ENCODE measurements at places on chromosomes 6 and 20.

DNA sequence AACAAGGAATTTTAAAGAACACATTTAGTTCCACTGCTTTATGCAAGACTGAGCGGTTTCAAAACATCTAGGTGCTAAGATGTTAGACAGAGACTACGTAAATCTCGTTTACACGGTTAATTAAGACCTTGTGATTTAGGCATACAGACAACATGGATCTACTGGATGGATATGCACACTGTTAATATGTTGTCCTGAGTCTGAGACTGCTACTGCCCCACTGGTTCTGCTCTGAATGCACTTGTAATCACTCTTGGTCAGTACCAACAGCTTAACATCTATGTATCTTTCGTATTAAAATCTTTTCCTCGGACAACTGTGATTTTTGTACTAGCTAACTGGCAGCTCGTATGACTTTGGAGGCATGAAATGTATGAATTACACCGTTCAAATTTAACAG, 3.1 kb downstream of the MAN1A1 start:
- DNase-seq = no peak

DNA sequence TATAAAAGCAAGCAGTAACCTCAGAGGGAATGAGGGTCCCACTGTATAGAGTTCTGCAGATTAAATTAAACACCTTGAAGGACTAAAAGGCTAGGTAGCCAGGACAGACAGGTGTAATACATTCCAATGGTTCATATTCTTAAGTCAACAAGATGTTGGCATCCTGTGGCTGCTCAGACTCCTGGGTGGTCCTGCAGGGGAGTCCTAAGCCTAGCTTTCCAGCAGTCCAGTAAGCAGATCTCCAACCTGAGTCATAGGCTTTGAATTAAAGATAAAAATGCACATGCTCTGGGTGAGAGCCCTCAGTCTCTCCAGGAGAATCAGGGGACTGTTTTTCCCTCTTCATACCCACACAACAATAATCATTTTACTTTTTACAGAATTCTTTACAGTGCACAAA, 307.3 kb upstream of the SUPT3H start:
- DNase-seq = no peak

GRCh38 chr6:13830803-13831202, 16.4 kb upstream of the MCUR1 start:
- DNase-seq = no peak

DNA sequence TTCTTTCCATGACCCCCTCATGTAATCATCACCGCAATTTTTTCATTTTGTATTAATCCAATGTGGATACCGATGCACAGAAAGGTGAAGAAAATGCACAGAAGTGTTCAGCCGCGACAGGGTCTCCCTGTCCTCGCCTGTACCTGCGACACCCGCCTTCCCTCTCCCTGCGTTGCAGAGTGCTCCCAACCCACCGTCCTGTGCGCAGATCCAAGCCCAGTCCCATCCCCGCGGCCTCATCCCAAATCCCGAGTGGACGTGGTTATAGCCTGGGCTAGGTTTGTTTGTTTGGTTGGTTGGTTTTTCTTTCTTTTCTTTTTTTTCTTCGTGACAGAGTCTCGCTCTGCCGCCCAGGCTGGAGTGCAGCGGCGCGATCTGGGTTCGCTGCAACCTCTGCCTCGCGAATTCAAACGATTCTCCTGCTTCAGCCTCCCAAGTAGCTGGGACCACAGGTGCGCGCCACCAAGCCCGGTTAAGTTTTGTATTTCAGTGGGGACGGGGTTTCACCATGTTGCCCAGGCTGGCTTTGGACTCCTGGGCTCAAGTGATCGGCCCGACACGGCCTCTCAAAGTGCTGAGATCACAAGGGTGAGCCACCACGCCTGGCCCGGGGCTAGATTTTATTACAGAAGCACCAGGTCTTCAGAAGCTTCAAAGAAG, 536 bp upstream of the RAET1G start:
- no peak for DNase-seq

DNA sequence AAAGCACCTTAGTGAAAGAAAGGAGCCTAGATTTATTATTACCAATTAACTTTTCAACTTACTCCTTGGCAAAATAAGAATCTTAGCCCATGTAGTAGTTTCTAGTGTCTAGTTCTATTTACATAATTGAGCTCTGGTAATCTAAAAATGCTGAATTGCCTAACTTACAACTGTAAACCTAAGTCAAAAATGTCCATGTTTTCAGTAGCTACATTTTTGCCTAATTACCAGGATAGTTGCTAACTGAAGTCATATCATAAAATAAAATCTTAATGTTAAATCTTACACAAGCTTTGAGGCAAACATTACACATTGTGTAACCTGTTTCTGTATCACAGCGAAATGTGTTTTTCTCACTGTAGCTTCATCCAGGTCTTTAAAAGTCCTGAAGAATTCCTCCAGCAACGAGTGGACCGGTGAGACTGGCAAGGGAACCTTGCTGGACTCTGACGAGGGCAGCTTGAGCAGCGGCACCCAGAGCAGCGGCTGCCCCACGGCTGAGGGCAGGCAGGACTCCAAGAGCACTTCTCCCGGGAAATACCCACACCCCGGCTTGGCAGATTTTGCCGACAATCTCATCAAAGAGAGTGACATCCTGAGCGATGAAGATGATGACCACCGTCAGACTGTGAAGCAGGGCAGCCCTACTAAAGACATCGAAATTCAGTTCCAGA, 7.6 kb upstream of the CLDN20 start:
- no peak for DNase-seq

DNA sequence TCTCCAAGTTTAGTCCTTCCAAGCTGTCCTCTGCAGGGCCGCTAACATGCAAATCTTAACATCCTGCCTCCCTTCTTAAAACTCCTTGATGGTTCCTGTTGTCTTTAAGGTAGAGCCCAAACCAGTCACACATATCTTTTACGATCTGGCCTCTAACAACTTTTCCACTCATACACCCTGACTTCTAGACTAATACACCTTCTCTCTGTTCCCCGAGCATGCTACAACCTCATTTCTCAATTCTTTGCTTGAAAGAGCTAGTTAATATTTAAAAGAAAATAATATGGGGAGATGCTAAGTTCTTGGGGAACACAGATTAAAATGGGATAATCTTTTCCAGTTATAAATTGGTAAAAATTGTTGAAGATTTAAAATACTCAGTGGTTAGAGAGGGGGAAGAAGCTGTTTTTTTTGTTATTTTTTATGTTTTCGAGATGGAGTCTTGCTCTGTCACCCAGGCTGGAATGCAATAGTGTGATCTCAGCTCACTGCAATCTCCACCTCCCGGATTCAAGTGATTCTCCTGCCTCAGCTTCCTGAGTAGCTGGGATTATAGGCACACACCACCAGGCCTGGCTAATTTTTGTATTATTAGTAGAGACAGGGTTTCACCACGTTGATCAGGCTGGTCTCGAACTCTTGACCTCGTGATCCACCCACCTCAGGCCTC, 250.7 kb downstream of the MAFB start:
- DNase-seq = no peak

DNA sequence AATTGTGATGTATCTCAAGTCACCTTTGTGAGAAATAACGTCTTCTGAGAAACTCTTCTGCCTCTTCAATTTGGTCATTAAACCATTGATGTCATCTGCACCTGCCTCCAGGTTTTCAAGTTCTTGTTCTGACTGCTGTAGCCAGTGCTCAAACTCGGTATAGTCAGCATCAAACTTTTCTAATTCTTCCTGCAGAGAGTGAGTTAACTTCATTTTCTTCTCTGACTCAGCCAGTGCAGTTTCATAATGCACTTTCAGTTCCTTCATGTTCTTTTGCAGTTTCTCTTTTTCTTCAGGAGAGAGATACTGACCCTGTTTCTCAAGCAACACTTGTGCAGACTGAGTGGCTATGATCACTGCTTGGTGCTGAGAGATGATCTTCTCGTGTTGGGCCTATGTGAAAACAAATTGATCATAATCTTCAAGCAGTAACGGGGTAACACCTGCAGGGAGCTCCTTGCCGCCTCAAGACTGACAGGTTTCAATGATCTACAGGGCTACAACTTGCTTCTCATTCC, 48.8 kb downstream of the DST start:
- no peak for DNase-seq

DNA sequence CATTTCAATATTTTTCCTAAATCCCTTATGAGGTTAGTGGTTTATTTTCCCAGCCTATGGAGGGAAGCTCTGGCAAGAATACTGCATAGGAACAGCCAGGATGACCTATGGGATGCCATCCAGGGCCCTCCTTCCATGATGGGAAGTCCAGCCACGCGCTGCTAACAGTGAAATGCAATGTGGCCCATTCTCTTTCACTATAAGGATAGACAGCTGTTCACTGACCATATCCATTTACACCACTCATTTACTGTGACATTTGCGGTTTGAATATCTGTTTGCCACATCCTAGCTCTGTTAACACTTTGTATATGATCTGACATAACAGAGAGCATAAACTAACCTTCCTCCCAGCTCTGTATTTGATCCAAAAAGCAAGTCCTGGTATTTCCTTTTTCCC, 471.7 kb downstream of the CBLN4 start:
- DNase-seq = no peak

- DNase-seq = no peak
Observed at GRCh38 chr6:78076371-78076770, 423.5 kb downstream of the MEI4 start.

GRCh38 chr20:37513779-37514359, 7.2 kb upstream of the NNAT start:
- no peak for DNase-seq

DNA sequence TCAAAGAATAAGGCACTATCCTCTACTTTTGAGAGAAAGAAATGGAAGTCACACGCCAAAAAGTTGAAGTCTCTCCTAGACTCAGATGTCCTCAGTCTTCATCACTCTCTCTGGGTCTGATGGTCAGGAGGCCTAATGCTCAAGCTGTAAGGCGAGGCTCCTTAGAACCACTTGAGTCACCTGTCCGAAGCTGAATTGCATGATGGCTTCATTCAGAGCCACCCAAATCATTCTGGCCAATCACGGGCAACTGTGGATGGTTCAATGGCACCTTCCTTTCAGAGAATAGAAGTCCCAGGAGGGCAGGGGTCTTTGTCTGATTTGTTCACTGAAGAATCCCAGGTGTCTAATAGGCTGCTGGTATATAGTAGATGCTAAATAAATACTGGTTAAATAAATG, 69.4 kb upstream of the RNF24 start:
- no peak for DNase-seq

DNA sequence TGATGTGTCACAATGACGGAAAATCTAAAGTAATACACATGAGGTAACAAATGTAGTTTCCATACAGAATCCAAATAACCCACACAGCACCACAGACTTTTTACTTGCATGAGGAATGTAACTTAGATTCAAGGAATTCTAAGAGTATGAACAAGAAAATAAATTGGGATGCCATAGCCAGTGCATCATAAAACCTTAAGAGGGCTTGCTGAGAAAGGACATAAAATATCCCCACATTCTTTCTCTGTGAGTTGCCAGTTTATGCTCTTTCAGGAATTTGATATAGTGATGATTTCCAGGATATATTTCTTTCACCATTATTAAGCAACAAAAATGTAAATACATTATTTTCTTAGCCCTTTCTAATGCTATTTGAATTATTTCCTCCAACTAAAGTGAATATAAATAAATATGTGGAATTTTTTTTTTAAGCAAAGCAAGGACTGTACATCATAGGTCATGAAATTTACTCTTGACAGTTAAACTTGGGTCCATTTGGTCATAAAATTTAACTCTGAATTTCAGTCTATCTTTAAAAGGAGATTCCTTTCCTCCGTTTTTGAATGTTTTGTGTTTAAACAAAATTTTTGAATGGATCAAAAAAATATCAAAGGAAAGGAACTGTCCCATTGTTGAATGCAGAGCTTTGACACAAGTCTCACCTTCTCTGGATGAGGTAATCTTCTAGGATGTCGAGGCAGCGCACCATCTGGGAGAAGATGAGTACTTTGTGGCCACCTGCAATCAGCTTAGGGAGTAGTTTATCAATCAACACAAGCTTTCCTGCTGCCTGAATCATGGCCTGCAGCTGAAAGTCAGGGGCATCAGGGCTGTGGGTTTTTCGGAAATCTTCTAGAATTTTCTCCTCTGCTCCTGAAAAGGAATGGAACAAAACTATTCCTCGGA, 116.3 kb upstream of the EMILIN3 start:
- DNase-seq = no peak

DNA sequence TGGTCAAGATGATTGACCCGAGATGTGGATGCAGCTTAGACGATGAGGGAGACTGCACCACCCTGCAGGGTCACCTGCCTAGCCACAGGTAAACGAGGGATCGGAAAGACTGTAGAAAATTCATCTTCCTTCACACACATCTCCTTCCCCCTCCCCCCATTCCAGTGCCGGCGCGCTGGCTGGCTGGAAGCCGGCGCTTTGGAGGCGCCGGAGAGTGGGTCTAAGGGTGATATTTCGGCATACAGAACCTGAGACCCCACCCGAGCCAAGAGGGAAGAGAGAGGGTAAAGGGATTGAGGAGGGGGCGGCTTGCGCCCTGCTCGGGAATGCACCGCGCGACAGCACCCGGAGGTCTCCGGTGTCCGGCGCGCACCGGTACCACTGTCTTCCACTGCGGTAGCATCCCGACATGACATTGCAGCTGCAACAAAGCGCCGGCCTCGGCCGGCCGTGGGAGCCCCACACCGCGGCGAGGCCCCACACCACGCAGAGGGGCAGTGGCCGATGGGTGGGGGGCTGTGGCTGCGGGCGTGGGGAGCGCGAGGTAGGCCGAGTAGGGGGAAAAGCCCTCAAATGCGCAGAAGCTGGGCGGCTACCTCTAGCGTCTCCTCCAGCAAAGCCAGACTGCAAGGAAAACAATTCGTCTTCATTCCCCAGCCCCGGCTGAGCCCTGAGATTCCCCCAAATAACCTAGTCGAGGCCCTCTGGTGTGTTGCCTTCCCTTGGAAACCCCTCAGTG, 984 bp downstream of the TNFRSF21 start:
- DNase-seq = no peak

DNA sequence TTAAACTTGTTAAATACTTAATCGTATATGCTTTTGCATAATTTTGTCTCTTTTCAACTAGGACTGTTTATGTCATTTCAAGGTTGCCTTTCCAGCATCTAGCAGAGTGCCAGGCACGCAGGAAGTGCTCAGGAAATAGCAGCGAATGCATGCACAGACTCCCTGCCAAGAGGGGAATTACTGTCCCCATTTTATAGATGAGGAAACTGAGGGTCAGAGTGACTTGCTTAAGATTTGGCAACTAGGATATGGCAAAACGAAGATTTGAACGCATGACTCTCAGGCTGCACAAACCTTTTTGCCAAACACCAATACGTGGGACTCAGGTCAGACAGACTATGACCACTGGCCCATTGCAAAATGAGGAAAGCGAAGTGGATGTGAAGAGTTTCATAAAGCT, 22.5 kb downstream of the EYA2 start:
- no peak for DNase-seq

- DNase-seq = no peak
Observed at GRCh38 chr6:124979294-124979678, 17.0 kb downstream of the RNF217 start.

All from stimulated activated CD8-positive, alpha-beta memory T cell treated with anti-CD3 and anti-CD28 coated beads, Interleukin-15, amount 100 ng/mL, for 4 hours (primary cell).